ENCODE measurements at places on chromosomes 1 and 21.

DNA sequence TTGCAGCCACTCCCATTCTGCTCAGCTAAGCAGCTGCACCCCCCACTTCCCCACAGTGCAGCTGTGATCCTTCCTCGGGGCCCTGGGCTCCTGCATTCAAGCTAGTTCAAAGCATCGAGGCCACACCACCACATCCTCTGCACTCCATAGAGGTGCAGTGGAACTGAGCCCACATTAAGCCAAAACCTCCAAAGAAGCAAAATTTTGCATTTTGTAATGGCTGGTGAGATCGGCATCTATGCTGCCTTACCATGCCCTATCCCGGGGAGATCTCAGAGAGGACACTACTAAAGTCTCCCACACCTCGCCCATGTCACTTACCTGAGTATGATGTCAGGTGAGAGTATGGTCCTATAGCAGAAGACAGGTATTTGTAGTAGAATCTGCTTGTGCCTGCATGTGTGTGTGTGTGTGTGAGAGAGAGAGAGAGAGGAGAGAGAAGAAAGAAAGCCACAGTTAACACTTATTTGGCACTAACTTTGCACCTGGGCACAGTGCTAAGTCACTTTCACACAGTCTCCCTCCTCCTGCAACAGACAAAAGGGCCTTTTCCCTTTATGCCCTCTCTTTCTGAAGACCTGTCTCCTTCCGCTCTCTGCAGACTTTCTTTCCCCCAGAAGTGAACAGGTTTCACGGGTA is 89.8 kb downstream of the KIF14 start:
- no peak for DNase-seq

- no peak for DNase-seq
Observed at GRCh38 chr21:32278103-32278502, 746 bp downstream of the MIS18A start.

DNA sequence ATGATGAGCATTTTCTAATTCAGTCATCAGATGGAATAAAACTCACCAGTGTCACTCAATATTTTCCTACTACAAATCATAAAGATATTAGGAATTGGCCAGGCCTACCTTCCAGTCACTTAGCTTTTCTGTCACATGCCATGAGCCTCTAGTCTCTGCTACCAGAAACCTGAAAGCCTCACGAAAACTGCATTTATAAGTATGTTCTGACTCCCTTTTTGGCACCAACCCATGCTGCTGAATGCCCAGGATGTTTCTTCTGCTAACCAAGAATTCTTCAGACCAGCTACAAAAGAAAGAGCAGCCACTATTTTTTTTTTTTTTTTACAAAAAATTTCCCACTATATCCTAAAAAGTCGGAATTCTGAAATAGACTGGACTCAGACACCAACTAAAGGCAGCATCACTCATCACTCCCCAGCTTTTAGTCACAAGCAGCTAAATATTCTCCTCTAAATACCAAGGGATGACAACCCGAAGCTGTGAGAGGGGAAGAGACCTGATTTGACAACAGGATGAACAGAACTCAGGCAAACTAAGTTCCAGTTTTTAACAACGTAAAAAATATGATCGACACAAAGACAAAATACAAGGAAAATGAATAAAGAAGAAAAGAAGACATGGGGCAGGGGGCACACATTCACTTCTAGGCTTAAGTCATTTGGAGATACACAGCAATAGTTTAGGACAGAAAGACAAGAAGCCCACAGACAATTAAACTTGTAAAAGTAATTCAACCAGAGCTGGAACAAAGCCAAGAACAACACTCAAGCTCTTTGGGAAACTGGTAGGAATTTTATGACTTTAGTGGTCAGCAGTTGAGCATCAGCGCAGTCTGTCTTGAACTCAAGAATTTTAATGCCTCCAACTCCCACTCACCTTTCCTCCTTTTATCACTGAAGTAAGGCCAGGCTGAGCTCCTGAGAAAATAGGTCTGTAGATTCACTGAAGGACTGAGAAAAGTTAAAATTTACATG is 1.7 kb downstream of the DCAF8 start:
- DNase-seq, result no peak

DNA sequence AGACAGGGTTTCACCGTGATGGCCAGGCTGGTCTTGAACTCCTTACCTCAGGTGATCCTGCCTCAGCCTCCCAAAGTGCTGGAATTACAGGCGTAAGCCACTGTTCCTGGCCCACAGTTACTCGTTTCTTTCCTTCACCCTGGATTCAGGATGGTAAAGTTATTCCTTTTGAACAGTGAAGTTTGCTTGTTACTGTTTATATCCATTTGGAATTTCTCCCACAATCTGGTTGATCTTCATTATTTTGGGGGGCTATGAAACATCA is 43.0 kb downstream of the WDR4 start:
- no peak for DNase-seq

- no peak for DNase-seq
Observed at GRCh38 chr1:82710091-82710490, 909.4 kb downstream of the ADGRL2 start.

DNA sequence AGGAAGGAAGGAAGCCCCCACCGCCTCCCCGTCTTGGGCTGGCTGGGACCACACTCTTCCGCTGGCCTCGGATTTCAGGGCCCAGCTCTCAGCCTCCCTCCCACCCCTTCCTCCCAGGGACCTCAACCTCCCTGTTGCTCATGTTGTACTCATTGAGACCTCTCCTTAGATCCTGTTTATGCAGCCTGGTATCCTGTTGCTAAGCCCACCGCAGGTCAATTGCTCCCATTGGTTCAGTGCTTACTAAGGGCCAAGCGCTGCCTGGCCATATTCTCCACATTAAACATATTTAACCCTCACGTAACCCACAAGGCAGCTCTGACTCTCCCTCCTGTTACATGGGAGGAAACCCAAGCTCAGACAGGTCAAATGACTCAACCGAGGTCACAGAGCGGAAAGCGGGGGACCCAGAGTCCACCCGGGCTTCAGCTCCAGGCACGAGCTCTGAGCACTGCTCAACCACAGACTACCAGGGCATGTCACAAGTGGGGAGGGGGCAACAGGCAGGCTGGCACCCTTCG is 23.2 kb upstream of the H6PD start:
- DNase-seq, result no peak

DNA sequence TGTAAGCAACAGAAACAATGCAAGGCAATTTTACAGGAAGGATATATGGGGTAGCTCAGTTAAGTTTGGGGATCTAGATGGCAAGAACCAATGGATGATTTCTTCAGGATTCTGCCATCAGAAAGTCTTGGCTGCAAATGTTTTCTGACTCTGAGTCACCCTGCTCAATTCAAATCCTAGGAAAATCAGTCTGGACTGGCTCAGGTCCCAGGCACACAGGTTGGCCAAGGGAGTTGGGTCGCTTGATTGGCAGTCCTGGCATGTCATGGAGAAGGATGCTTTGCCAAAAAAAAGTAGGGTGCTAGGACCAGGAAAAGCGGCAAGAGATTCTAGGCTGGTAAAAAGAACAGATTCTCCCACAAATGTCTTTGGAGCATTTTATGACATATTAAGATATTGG is 28.9 kb upstream of the S1PR1 start:
- DNase-seq, result no peak

DNA sequence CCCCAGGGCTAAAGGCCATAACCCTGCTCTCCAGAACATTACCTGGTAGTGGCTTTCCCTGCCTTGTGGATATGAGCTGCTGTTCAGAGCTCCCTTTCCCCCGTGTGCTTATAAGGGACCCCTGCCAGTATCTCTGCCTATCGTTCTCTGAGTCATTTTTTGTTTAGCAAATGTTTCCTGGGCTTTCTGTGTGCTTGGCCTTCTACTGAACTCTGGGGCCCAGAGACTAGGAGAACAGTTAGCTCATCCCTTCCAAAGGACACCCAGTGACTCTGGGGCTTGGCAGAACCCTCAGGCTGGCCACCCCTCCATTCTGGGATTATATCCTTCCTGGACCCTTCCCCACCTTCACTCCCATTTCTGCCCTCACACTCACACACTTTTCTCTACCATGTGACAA is 80.8 kb upstream of the POU3F1 start:
- DNase-seq, result no peak

DNA sequence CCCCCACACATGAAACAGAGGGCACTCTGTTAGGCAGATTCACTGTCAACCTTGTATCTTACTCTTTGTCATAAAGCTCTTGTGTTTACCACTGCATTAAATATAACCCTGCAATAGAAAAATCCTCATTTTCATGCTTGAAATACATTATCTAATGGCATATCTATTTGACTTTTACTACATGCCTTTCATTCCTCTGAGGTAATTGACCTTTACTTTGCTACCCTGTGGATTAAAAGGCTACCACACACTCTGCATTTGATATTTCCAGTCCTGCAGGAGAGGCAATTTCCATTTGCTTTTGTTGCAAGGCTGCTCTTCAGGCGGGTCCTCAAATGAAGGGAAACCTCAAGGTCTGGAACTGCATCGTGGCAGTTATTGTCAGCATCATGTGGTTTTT is 238.0 kb downstream of the NTNG1 start:
- DNase-seq, result no peak

GRCh38 chr1:64745181-64745985 is 508 bp downstream of the RAVER2 start:
- DNase-seq, result no peak

- no peak for DNase-seq
Observed at GRCh38 chr1:21865943-21866706, 54.1 kb downstream of the LDLRAD2 start.

DNA sequence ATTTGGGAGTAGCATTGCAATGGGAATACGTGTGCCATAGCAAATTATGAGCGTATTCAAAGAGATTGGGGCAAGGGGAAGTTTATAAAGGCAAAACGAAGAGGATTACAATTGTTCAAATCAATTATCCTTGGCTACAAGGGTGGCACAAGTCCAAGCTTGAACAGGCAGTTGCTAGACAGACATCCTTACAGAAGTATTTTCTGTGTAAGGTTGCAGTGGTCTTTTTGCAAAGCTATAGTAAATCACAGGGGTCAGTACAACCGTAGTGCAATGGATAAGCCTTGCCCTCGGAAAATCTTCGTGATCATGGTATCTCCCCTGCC is 37.4 kb upstream of the HAO2 start:
- DNase-seq, result no peak

GRCh38 chr1:178706432-178706831 is 18.6 kb upstream of the RALGPS2 start:
- DNase-seq, result no peak

DNA sequence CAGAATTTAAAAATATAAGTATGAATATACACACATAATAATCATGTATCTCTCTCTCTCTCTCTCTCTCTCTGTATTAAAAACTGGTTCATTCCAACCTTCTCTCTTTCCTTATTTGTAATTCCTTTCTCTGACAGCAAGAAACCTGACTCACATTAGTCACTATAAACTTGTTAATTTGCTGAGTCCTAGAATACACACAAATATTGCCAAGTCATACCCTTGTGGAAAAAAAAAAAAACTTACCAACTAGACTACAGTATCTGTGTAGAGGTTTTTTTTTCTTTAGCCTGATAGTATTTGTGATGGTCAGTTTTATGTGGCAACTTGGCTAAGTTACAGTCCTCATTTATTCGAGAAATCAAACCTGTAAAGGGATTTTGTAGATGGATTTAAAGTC is 26.3 kb upstream of the NHLH2 start:
- no peak for DNase-seq

GRCh38 chr21:19785941-19786340 is 1212.3 kb upstream of the NCAM2 start:
- DNase-seq, result no peak

DNA sequence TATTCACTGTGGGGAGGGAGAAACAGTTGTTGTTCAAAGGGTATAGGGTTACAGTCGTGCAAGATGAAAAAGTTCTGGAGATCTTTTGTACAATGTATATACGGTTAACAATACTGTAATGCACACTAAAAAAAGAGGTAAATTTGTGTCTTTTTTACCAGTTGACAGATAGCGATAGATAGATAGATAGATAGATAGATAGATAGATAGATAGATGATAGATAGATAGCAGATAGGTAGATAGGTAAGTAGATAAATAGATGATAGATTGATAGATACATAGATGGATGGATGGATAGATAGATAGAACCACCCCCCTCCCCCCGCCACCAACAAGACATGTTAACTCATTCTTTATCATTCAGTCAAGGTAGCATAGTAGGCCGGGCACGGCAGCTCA is 10.2 kb downstream of the S100A16 start:
- no peak for DNase-seq

DNA sequence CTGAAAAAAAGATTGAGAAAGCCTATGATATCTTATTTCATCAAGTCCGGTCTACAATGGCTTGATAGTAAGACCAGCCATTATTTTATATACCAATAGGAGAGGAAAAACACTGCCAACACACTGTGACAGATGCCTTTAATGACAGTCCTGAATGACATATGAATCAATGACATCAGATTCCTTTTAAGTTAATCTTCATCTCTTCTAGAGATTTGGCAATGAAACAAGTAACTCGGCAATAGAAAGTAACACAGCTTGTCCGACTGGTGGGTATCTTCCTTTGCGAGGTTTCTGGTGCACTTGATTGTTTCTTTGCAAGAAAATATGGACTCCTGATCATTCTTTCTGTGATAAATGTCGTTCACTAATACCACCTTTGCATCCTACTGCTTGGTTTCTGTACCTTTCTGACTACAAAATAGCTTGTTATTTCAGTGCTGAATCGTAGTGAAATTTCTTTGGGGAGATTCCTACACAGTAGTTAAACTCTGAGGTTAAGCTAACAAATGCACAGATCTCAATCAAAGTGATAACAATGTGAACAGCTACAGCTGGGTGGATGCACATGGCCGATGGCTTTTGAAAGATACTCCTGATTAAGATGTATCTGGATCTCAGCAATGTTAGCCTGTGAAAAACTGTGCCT is 104.7 kb downstream of the MRPS6 start:
- no peak for DNase-seq

GRCh38 chr1:183223467-183223866 is 37.4 kb downstream of the LAMC2 start:
- DNase-seq, result no peak

GRCh38 chr1:2451741-2452140 is 24.3 kb upstream of the PLCH2 start:
- DNase-seq, result no peak

GRCh38 chr1:109134423-109134822 is 20.5 kb downstream of the ELAPOR1 start:
- DNase-seq, result no peak

GRCh38 chr1:78731674-78732073 is 82.0 kb downstream of the IFI44 start:
- no peak for DNase-seq

GRCh38 chr1:236120721-236121153 is 21.6 kb upstream of the GPR137B start:
- DNase-seq, result no peak

DNA sequence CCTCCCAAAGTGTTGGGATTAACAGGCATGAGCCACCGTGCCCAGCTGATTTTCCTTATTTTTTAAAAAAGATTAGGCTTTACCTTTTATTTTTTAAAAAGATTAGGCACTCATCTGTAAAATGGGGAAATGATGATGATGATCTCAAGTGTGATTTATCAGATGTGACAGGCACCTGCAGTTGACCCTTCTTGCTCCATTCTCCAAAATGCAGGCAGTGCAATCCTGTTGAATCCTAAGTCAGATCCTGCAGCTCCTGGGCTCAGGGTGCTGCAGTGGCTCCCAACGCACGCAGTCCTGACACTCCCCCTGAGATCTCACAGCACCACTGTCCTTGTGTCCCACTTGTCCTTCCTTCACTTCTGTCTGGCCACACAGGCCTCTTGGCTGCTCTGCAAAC is 257.3 kb upstream of the KAZN start:
- no peak for DNase-seq

GRCh38 chr1:48581270-48581669 is 109.3 kb upstream of the SPATA6 start:
- no peak for DNase-seq

- no peak for DNase-seq
Observed at GRCh38 chr21:15211491-15212133, 146.8 kb upstream of the NRIP1 start.
